Stimulated activated CD8-positive, alpha-beta memory T cell treated with anti-CD3 and anti-CD28 coated beads, Interleukin-4, amount 100 ng/mL, for 1 hour (primary cell): ENCODE measurements at places on chromosomes 3 and 15.

DNA sequence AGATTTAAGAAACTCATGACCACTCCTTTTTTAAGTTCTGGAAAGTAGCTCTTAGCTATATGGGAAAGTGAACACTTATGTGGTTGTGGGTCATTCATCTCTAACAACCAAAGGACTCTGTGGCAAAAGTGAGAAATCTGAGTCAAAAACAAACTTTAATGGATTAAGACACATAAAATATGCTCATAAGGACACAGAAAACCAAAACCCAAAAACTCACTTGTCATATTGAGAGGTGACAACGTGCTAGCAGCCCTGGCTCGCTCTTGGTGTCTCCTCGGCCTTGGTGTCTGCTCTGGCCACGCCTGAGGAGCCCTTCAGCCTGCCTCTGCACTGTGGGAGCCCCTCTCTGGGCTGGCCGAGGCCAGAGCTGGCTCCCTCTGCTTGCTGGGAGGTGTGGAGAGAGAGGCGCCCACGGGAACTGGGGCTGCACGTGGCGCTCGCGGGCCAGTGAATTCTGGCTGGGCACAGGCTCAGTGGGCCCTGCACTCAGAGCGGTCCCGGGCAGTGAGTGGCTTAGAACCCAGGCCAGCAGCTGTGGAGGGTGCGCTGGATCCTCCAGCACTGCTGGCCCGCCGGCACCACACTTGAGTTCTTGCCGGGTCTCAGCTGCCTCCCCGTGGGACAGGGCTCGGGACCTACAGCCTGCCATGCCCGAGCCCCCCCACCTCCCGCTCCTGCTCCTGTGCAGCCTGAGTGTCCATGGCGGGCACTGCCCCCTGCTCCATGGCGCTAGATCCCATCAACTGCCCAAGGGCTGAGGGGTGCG, 30.3 kb upstream of the SKIL start:
- no peak for DNase-seq

GRCh38 chr15:38819387-38819950, 254.9 kb upstream of the RASGRP1 start:
- no peak for DNase-seq

- no peak for DNase-seq
Measured at GRCh38 chr15:84911879-84912660, 27.6 kb downstream of the SLC28A1 start.

DNA sequence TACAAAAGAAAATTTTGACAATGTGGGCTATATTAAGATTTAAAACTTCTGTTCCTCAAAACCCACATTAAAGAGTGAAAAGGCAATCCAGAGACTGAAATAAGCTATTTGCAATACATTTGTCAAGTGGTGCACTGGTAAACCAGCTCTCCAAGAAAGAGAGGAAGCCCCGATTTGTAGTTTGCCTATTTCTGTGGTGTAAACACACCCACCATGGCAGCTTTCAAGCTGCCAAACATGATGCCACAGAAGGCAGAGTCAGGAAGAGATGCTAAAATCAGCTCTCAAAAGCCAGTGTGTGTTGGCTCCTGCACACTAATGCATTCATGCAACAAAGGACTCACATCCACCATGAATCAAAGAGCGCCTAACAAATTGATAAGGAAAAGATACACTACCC, 17.5 kb downstream of the RFTN1 start:
- DNase-seq: no peak

- no peak for DNase-seq
Measured at GRCh38 chr15:35117543-35118265, 32.6 kb upstream of the NANOGP8 start.

DNA sequence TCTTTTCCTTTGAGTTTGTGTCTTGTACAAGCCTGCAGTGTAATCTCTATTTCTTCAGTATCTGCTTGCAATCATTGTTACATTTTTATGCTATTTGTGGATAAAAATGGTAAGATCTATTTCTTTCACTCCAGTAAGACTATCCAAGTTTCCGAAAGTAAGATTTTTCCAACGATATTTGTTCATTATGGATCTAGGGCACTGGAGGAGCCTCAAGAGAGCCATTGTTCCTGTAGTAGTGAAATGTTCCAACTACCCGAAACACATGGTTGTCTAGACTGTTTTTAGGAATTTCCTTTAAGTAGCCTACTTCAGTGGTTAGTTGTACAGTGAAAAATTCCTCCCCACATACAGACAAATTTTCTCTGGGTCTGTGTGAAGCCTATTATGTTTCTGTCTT, 597.4 kb downstream of the RSL24D1 start:
- DNase-seq: no peak

- no peak for DNase-seq
Measured at GRCh38 chr3:9768141-9768775, 1.5 kb downstream of the CAMK1 start.

GRCh38 chr15:27123808-27124207, 152.8 kb downstream of the GABRG3 start:
- no peak for DNase-seq

DNA sequence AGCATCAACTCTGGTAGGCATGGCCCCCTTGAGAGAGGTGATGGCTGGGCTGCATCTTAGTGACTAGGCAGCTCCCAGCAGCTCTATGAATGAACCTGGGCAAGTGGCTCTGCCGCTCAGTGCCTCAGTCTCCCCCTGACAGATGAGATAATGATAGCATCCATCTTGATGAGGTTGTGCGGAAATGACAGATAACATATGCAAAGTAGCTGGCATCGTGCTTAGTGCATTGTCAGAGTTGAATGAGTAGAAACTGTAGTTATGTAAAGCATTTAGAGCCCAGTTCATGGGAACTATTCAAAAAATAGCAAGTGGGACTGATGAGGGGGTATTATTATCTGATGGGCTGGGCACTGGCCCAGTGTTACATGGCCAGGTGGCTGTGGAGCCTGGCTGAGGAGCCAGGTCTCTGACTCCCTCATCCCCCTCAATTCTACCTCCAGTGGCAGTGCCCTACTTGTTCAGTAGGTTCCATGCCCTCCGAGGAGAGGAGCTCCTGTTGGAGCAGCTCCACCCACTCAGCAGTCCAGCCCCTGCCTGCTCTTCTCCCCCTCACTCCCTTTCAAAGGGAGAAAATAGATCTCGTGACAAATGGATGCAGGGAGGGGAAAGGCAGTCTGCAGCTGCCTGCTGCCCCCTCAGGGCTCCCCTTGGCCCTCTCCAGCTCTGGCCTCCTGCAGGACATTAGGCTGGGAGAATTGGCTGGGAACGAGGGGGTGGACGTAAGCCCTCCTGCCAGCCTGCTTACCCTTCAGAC, 6.6 kb downstream of the PRKCD start:
- no peak for DNase-seq

GRCh38 chr3:113005611-113006010, 14.8 kb downstream of the GTPBP8 start:
- DNase-seq: no peak

DNA sequence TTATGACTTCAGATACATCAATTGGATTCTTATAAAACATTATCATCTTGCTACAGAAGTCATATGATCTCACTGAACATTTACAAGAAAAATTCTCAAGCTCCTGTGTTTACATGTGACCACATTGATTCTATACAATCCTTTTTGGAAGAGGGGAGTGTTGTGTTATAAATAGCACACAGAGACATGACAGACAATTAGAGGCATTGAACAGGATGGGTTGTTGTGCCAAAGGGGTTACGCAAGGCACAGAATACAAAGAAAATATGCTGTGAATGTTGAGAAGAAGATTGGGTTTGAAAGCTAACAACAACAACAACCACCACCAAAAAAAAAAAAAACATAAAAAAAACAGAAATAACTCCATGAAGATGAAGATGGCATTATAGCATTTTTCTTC, 32.5 kb upstream of the TBL1XR1 start:
- no peak for DNase-seq

DNA sequence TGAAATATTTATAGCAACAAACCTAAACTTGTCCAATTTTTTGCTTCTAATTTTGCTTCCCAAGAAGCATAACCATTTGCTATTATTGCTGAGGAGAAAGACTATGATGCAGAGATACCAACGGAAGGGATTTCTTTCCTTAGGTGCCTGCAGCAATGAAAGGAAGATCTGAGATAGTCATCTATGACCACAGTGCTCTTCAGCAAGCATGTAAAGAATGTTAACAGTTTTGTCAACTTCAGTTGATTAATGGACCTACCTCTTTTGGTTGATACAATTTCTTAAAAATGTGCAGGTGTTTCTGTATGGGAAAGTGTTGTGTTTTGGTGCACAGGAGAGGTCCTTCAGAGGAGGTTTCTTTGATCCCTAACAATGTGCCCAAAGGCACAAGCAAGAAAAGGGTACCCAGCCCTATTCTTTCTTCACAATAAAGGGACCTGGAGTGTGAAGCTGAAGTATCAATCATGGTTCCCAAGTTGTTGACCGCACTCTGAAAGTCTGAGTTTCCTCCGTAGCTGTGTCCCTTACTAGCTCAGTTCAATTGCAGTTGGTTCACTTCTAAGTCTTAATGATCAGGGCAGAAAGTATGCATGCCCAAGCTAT, 307.7 kb upstream of the KCNH8 start:
- no peak for DNase-seq

DNA sequence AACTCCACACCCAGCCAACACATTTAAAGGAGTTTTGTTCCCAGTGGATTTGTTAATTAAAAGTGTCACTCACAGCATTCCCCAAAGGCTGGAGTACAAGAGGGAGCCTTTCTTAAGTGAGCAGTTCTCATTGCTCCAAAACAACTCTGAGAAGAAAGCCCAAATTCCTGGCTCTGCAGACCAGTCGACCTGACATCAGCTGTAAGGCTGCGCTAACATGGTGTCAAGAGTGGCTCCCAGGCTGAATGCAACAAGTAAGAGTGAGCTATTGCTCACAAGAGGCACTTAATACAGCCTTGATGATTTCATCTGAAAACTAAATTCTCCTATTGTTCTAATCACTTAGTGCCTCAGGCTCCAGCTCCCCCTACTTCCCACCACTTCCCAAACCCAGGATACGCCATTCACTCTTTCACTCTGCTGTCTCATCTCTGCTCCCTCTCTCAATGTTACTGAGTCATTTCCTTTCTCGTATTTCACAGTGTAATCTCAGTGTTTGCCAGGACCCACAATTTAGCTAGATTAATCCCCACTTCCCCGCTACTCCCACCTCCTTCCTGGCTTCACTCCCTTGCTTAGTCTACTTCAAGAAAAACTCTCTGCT, 81.8 kb downstream of the WWTR1 start:
- DNase-seq: no peak

DNA sequence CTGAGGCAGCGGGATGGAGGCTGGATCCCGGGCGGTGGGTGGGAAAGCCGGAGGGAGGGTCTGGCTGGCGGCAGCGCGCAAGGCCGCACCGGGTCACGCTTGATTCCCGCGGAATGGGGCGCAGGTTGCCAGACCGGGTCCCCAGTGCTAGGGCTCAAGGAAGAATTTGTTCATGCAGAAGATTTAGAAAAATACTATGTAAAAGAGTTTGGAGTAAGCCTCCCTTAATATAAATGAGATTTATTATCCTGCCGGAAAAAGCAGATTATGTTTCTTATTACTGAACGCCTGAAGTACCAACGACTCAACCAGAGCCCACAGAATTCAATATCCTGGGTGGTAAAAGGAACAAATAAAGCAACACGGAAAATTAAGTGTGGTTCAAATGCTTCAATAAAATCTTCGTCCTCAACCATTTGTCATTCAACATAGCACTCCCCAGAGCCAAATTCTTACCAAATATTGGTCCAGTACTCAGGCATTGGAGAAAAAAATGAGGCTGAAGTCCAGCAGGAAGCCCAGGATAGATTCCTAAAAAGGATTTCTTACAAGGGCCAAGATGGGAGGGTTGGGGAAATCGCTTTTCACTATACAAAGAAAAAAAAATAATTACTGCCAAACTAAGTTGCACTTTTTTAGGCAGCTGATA, 1.2 kb upstream of the ZBTB20 start:
- DNase-seq: no peak

- DNase-seq: no peak
Measured at GRCh38 chr3:132726341-132726823, 4.2 kb upstream of the NPHP3 start.

- no peak for DNase-seq
Measured at GRCh38 chr3:117734496-117734895, 1024.9 kb downstream of the TUSC7 start.

DNA sequence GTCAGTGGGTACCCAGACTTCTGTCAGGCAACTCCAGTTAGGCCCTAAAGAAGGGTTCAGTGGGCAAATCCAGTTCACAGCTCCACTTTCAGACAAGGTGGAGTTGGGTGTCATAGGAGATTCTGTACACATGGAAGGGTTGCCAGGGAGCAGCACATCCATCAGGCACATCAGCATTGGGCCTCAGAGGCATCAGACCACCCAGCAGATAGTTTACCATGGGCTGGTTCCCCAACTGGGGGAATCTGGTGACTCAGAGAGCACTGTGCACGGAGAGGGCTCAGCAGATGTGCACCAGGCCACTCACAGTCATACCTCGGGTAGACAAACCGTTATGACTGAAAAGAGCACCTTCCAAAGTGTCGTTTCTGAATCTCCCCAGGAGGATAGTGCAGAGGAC, 27.2 kb downstream of the SYNM start:
- no peak for DNase-seq

- DNase-seq: no peak
Measured at GRCh38 chr3:54706738-54707137, 221.1 kb downstream of the LRTM1 start.

DNA sequence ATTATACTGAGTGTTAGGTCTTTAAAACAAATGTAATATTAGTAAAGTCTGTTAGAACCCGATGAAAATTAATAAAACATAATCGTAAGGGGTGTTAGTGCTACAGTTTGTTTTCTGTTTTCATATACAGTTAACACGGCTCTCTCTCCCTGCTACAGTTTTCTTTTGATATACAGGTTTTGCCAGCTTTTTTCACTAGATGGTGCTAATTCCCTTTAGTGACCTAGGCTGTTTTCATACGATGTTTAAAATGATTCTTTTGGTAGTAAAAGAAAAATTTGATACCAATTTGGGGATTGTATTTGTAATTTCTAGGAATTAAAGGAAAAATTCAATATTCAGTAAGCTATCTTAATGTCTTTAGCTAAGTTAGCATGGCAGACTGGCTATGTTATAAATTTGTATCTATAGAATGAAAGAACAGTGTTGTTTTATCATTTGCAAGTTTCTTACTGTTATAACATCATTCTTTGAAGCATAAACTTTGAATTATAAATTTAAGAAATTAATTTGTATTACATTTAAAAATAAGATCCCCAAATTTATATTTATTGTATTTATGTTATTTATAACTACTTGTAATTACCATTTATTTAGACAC, 11.5 kb downstream of the APH1B start:
- DNase-seq: no peak

- DNase-seq: no peak
Measured at GRCh38 chr15:64691896-64692565, 83.4 kb downstream of the RBPMS2 start.

DNA sequence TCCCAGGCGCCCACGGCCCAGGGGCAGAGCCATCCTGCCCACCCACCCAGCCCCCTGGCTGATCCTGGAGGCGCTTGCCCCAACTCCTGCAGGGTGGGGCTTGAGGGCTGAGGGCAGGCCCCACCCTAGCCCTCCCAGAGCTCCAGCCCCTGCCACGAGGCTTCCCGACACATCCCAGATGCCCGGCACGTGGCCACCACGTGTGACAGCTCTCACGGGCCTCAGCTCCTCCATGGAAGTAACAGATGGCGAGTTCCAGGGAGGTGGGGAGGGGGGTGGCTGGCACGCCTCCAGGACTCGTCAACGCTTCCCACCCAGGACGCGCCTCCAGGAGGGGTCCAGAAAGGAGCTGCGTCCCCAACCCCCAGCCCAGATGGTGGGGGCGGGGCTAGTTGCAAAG, 29.1 kb downstream of the PLXND1 start:
- no peak for DNase-seq
